Left renal cortex interstitium (tissue), 4 donors: ENCODE measurements at places on chromosomes 1 and 21. TPM values are rescaled to one million over a fixed set of nuclear protein-coding genes. Genes with fewer than 3 reads are reported as not detected.

IL19 gene
- polyA plus RNA-seq, result 0.51 TPM

RORC gene
- 1.6 TPM for polyA plus RNA-seq

CLDN19 gene
- polyA plus RNA-seq, result 88.3 TPM

CD2 gene
- 0.30 TPM for polyA plus RNA-seq

DNA sequence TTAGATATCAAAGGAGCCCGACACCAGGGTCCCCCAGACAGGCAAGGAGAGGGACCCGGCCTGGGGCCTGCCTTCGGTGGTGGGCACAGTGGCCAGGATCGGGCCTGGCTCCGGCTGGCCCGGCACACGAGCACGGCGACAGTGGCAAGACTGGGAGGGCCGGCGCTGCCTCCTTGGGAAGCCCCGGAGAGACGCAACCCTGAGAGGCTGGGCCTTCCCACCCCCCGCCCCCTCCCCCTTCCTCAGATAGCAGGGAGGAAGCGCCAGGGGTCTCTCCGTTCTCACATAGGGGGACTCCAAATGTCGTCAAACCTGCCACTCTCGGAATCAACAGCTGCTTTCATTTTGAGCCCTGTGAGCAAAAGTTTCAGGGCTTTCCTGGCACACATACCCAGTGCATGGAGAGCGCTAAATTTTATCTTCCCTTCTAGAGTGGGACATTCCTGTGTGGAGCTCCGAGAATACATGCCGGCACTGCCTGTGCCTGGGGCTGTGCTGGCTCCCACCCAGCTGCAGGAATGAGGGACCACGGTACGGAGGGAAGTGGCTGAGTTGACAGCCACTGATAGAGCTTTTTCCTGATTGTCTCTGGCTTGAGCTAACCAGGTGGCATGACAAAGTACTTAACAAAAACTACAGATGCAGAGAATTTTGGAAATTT, 62.4 kb downstream of the CD247 start:
- DNase-seq, result no peak

DNA sequence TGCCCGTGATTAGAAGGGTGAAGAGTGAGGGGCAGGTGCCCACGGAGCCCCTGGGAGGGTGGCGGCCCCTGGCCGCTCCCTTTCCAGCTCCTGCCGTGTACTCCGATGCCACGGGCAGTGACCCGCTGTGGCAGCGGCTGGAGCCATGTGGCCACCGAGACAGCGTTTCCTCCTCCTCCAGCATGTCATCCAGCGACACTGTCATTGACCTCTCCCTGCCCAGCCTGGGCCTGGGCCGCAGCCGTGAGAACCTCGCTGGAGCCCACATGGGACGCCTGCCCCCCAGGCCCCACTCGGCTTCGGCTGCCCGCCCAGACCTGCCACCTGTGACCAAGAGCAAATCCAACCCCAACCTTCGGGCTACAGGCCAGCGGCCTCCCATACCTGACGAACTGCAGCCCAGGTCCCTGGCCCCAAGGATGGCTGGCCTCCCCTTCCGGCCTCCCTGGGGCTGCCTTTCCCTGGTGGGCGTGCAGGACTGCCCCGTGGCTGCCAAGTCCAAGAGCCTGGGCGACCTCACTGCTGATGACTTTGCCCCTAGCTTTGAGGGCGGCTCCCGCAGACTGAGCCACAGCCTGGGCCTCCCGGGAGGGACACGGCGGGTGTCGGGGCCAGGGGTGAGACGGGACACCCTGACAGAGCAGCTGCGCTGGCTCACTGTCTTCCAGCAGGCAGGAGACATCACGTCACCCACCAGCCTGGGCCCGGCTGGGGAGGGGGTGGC, 22.0 kb downstream of the PANK4 start:
- no peak for DNase-seq

DNA sequence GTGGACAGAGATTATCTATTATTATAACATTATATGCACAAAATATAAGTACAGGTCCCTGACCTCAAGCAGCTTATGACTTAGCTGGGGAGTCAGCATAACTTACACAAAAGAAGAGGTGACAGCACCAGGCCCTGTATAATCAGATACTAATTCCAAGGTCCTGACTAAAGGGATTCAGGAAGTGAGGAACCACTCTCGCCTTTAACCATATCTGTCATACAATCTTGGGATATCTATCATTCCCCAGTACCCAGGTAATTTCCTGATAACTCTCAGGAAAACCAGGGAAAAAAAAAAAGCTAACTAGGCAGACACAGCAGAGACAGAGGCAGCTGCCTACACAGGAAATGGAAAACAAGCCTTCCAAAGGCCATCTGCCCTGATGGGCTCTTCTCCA, 78.5 kb upstream of the CAMK1G start:
- DNase-seq, result no peak

DNA sequence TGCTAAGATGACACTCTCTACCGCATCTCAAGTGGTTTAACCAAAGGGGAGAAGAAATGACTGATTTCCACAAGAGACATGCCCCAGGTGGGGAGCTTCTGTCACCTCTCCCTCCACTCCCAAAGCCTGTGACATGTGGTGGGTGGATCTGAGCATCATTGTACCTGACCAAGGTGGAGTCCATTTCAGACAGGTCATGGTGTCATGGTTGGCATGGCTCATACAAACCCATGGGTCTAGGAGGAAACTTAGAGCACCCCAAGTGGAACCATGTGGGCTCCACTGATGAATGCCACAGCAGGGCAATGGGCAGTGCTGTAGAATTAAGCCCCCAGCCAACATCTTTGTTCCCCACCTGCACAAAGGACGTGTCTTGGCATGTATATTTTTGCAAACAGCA, 131.5 kb upstream of the EDN2 start:
- no peak for DNase-seq

- no peak for DNase-seq
These were observed 94.8 kb upstream of the KIAA0040 start for GRCh38 chr1:175287377-175287776.
